Suppressor macrophage treated with lipopolysaccharide for 4 hours (primary cell): ENCODE measurements at places on chromosomes 2 and 18.

- DNase-seq, result peak; percentile 4
Observed at GRCh38 chr2:68946117-68946516, 6.6 kb downstream of the GKN2 start.

GRCh38 chr2:156253765-156254164 lies 78.8 kb downstream of the NR4A2 start:
- no peak for DNase-seq

- DNase-seq, result no peak
Observed at GRCh38 chr18:33937270-33937816, 287.4 kb downstream of the NOL4 start.

- no peak for DNase-seq
Observed at GRCh38 chr18:49656073-49656692, 94.3 kb downstream of the LIPG start.

- no peak for DNase-seq
Observed at GRCh38 chr2:43897492-43897891, 58.7 kb downstream of the ABCG8 start.

DNA sequence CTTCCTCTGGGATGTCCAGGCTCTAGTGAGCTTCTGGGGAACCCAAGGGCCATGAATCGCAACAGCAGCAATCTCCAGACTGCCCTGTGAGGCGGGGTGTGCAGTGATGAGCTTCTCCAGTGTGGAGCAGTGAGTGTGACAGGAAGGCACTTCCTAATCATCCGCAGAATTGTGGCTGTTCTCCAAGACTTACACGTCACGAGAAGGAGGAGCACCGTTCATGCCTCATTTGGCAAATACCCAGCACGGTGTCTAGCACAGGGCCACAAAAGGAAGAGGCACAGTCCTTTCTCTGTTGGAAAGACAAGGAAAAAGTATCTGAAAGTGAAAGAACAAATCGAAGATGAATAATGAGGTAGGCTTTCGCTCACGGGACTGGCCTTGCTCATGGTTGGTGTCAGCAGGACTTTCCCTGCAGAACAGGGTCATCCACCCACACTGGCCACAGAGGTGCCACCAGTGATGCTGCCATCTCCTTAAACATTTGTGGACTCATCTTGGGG lies 125.1 kb upstream of the HAAO start:
- peak; percentile 91 for DNase-seq

GRCh38 chr2:223923976-223924375 lies 21.2 kb downstream of the WDFY1 start:
- no peak for DNase-seq

DNA sequence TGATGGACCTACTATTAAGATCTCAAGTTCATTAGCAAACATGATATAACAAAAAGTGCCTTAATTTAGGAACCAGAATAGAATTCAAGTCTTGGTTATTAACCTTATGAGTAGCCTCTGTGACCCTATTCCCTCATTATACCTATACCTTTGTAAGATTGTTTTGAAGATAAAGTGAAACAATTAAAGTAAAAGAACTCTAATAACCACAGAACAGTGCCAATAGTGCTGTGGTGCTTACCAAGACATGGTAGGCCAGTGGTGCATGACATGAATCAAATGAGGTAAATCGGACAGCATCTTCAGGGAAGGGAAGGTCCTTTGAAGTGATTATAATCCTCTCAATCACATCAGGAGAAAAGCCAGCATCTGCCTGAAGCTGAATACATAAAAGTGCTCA lies 36.4 kb downstream of the METTL4 start:
- no peak for DNase-seq

GRCh38 chr2:176071330-176072291 lies 12.2 kb downstream of the EVX2 start:
- no peak for DNase-seq
